A549 treated with Mapracorat at 1 μM for 4 hours (cell line): ENCODE measurements at places on chromosomes 12 and 14. TPM values are rescaled to one million over a fixed set of nuclear protein-coding genes. Genes with fewer than 3 reads are reported as not detected.

RNU6-8 gene
- not detected in 5 replicates for total RNA-seq

KCNC2 gene
- not detected in 5 replicates for total RNA-seq

ATL1 gene
- 4.9 to 6.3 TPM (median 5.4 TPM) in 5 replicates for total RNA-seq

LRRC43 gene
- 0.08 TPM in 1 of 5 replicates, not detected in the others for total RNA-seq

TSPAN8 gene
- total RNA-seq, result not detected in 5 replicates

GLI1 gene
- total RNA-seq, result 5.7 to 7.0 TPM (median 6.5 TPM) in 5 replicates

PTPN6 gene
- total RNA-seq, result 7.9 to 13.5 TPM (median 11.7 TPM) in 5 replicates

FGF23 gene
- total RNA-seq, result not detected in 5 replicates

SSTR1 gene
- total RNA-seq, result not detected in 5 replicates

SLCO1B3 gene
- total RNA-seq, result 9.5 to 14.1 TPM (median 11.2 TPM) in 5 replicates

RNF212B gene
- not detected in 5 replicates for total RNA-seq

PPP1R36 gene
- total RNA-seq, result 0.20 to 0.45 TPM (median 0.30 TPM) in 5 replicates

SAMD15 gene
- total RNA-seq, result 1.6 to 2.5 TPM (median 1.9 TPM) in 5 replicates

SIX1 gene
- total RNA-seq, result 5.6 to 8.1 TPM (median 6.8 TPM) in 5 replicates

SYT1 gene
- 4.5 to 5.8 TPM (median 5.4 TPM) in 5 replicates for total RNA-seq

FLVCR2 gene
- 9.2 to 11.9 TPM (median 10.8 TPM) in 5 replicates for total RNA-seq

KCNJ8 gene
- total RNA-seq, result 0.14 to 0.57 TPM (median 0.44 TPM) in 5 replicates

EFS gene
- not detected in 5 replicates for total RNA-seq

CCDC92 gene
- total RNA-seq, result 20.4 to 27.7 TPM (median 23.5 TPM) in 5 replicates

RNASE3 gene
- total RNA-seq, result not detected in 5 replicates

ANKS1B gene
- 0.35 to 1.0 TPM (median 0.63 TPM) in 5 replicates for total RNA-seq

LUM gene
- 0.08 to 0.33 TPM (median 0.28 TPM) in 5 replicates for total RNA-seq

FOXN4 gene
- total RNA-seq, result 0.15 to 0.20 TPM in 2 of 5 replicates, not detected in the others

ACOT4 gene
- total RNA-seq, result 1.8 to 2.0 TPM (median 1.9 TPM) in 5 replicates

GSKIP gene
- total RNA-seq, result 16.4 to 26.5 TPM (median 22.5 TPM) in 5 replicates

GLS2 gene
- 0.13 to 0.24 TPM (median 0.16 TPM) in 3 of 5 replicates, not detected in the others for total RNA-seq

KLRK1 gene
- total RNA-seq, result 0.07 TPM in 1 of 5 replicates, not detected in the others

AMIGO2 gene
- 61.2 to 89.9 TPM (median 86.9 TPM) in 5 replicates for total RNA-seq

CD27 gene
- not detected in 5 replicates for total RNA-seq

RAD9B gene
- 0.13 to 0.55 TPM (median 0.22 TPM) in 5 replicates for total RNA-seq

RPGRIP1 gene
- total RNA-seq, result 0.10 to 0.45 TPM (median 0.26 TPM) in 5 replicates

TMEM19 gene
- 29.3 to 32.2 TPM (median 30.4 TPM) in 5 replicates for total RNA-seq

TAS2R7 gene
- total RNA-seq, result not detected in 5 replicates

TSHR gene
- not detected in 5 replicates for total RNA-seq

OR6C2 gene
- total RNA-seq, result not detected in 5 replicates

MMP17 gene
- total RNA-seq, result 6.6 to 12.6 TPM (median 10.1 TPM) in 5 replicates

ITGB7 gene
- 0.35 to 0.84 TPM (median 0.55 TPM) in 5 replicates for total RNA-seq

KDM5A gene
- 16.5 to 24.3 TPM (median 22.2 TPM) in 5 replicates for total RNA-seq

CAPZA3 gene
- total RNA-seq, result not detected in 5 replicates

GUCY2C gene
- not detected in 5 replicates for total RNA-seq

CDCA3 gene
- 71.5 to 81.3 TPM (median 75.3 TPM) in 5 replicates for total RNA-seq

APOF gene
- total RNA-seq, result not detected in 5 replicates

GPR68 gene
- total RNA-seq, result 0.13 to 0.24 TPM (median 0.13 TPM) in 5 replicates

ACTR6 gene
- 17.4 to 27.9 TPM (median 21.8 TPM) in 5 replicates for total RNA-seq

MYF6 gene
- not detected in 5 replicates for total RNA-seq

KRT81 gene
- total RNA-seq, result 3,076 to 4,171 TPM (median 4,026 TPM) in 5 replicates

ORAI1 gene
- total RNA-seq, result 21.7 to 37.5 TPM (median 34.2 TPM) in 5 replicates

IL26 gene
- not detected in 5 replicates for total RNA-seq

CCDC175 gene
- total RNA-seq, result not detected in 5 replicates

PRMT5 gene
- total RNA-seq, result 90.0 to 119 TPM (median 102 TPM) in 5 replicates

SCNN1A gene
- total RNA-seq, result 19.9 to 30.2 TPM (median 26.5 TPM) in 5 replicates

ACOT6 gene
- not detected in 5 replicates for total RNA-seq

NINJ2 gene
- total RNA-seq, result 0.36 to 0.89 TPM (median 0.46 TPM) in 5 replicates

C14orf180 gene
- total RNA-seq, result not detected in 5 replicates

TAS2R10 gene
- total RNA-seq, result 0.22 TPM in 1 of 5 replicates, not detected in the others

RASSF8 gene
- total RNA-seq, result 6.4 to 11.6 TPM (median 9.8 TPM) in 5 replicates

C12orf54 gene
- not detected in 5 replicates for total RNA-seq

HCAR3 gene
- total RNA-seq, result 0.15 TPM in 1 of 5 replicates, not detected in the others
